ENCODE measurements at places on chromosomes 11 and 22. TPM values are rescaled to one million over a fixed set of nuclear protein-coding genes. Genes with fewer than 3 reads are reported as not detected.

DNA sequence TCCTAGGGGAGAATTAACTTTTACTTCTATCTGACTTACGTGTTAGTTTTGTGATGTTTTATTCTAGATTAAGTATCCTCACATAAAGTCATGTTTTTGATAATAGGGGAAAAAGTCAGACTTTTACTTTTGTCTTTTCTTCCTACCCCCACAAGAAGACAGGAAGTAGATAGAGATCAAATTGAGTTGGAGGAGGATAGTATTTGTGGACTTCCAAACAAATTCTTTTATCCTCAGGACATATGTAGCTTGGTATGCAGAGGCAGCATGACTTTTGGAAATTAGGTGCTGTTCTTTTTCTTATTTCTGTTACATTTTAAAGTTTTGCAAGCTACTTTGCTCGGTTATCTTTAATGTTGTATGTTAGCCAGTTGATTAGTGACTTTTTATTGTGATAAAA lies 61.4 kb downstream of the MTMR3 start:
- no peak for DNase-seq

- peak; percentile 76 for DNase-seq
These were observed 45.1 kb upstream of the LMO2 start for GRCh38 chr11:33936725-33937604.

- no peak for DNase-seq
These were observed 3.0 kb upstream of the CCDC117 start for GRCh38 chr22:28769394-28770085.

- DNase-seq = no peak
These were observed 674.7 kb downstream of the TBC1D22A start for GRCh38 chr22:47437110-47437509.

GRCh38 chr22:44599500-44600140 lies 101.6 kb upstream of the RTL6 start:
- no peak for DNase-seq

DNA sequence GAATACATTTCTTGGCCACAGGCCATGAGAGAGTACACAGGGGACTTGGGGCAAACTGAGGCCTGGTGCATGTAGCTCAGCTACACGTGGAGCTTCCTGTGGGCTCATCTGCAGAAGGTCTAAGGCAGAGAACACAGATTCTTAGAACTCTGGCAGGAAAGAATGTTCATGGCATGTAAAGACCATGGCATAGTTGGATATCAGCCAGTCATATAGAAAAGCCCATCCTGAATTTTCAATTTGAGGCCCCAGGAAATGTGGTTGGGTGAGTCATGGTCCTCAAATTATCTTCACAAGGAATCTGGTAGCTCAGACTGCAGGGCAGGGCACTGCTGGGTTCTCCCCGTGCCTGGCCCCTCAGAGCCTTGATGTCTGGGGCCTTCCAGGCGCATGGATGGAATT lies 13.7 kb upstream of the ST3GAL4 start:
- DNase-seq = peak; percentile 28

The RAG2 gene
- total RNA-seq = not detected

DNA sequence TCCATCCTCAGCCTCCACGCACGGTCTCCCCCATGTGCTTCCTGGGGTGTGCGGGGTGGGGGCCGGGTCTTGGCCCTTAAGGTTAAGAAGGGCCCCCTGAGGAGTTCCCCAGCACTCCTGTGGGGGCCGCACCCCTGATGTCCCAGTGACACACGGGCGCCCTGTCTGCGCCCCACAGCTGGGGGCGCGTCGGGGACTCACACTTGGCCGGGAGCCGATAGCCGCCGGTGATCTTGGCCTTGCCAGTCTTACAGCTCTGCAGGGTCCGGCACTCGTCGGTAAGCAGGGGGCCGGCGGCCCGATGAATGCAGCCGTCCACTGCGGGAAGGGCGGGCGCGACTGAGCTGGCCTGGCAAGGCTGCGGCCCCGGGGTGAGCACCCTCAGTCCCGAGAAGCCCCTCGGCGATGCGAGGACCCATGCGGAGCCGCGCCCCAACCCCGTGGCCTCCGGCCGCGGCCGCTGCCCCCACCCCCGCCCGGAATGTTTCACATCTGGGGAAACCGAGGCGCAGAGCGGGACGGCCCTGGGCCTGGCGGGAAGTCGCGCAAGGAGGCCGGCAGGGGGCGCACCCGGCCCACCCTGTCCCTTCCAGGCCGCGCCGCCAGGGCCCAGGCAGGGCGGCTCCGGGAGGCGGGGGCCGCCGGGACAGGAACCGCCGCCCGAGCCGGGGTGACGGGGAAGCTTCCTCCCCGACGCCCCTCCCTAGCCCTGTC lies 13.9 kb downstream of the OTUB1 start:
- peak; percentile 82 for DNase-seq

- no peak for DNase-seq
These were observed 30.1 kb downstream of the HIRA start for GRCh38 chr22:19401483-19401882.

DNA sequence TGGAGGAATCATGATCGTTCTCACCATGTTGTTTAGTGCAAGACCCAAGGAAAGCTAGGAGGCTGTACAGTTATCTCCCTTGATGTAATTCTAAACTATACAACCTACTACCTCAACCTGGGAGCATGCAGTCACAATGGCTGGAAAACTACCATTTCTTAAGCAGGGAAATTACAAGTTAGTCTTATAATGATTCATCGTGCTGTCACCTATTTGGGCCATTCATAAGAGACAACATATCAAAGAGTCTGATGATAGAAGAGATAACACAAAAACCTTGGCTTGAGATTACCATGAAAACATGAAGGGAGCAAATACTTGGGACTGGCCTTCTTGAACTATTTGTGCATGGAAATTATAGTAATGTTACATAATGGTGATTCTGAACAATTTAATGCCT lies 30.5 kb upstream of the BLID start:
- DNase-seq = no peak

DNA sequence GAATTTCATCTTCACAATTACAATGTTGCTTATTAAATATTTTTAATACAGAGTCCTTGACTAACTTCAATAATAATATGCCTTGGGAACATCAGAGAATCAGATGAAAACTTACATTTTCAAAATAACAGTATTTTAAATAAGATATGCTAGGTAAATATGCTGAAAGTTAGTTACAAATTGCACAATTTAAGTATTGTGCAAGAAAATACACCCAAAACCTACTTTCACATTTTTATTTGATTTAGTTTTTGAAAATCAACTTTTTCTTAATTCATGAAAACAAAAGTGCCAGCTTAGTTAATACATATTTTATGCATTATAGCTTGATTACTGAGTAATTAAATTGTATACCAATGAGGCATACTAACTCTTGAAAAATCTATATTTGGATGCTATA lies 76.8 kb downstream of the SOX6 start:
- no peak for DNase-seq

GRCh38 chr11:29268733-29269132 lies 748.1 kb downstream of the KCNA4 start:
- DNase-seq = no peak

DNA sequence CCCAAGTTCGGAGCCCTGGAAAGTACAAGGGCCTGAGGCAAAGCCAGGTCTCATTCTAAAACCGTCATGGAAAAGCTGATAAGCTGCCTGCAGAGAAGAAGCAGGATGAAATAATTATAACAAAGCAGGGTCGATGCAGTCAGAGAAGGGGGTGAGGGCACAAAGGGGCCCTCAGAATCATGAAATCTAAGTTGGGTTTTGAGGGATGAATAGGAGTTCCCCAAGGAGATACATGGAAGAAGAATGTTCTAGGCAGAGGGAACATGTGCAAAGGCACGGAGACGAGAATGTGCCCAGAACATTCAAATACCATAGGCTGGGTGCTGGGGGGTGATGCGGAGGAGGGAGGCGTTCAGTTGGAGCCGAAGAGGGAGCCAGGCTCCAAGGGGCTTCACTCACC lies 25.0 kb downstream of the IGLL1 start:
- no peak for DNase-seq

The TUBA8 gene
- 247 TPM for total RNA-seq

The DEPDC7 gene
- total RNA-seq = 0.32 TPM

Data from Right ventricle myocardium superior (tissue), 1 donor.